ENCODE measurements at places on chromosomes 2 and 18. TPM values are rescaled to one million over a fixed set of nuclear protein-coding genes. Genes with fewer than 3 reads are reported as not detected.

The GPR45 gene
- not detected for total RNA-seq

The AOX1 gene
- 48.2 TPM for total RNA-seq

The CAPN13 gene
- not detected for total RNA-seq

DNA sequence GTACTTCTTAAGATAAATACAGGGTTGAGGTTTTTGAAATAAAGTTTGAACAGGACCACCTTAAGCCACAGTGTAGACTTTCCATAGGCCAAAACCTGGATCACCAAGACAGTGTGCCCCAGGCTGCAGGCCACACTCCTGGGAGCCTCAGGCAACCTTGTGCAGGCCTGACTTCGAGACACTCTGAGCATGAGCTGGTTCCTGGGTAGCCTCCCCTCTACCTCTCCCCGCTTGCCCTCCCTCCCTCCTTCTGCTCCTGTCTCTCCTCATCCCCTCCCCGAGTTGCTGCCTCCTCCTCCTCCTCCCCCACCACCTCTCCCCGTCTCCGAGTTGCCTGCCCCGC is 10.6 kb upstream of the PROC start:
- no peak for DNase-seq

DNA sequence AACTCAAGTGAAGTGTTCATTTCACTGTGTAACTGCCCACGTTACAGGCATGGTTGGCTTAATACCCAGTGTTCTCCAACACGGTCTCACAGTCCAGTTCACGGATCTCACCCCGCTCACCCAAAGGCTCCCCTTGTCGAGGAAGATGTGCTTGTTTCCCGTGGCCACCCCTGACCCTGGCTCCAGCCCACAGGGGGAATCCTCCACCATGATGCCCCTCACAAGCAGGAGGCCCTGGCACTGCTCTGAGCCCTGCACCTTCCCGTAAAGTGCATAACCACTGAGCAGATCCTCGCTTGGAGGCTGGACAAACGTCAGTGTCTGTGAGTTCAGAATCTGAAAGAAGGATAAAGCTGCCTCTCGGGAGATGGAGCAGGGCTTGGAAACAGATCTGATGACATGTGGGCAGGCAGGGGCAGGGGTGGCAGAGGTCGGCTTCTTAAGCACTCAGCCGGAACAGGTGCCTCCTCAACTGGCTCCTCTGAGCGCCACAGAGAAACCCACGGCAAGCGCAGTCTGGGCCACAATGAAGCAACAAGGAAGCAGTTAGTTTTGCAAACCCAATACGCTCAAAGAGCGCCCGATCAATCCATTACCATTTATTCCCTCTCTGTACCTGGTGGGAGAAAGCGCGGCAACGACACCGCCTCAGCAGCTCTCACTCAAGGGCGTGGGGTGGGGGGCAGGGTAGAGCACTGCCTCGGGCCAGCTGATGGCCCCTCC is 17.6 kb downstream of the HDAC4 start:
- peak; percentile 48 for DNase-seq

DNA sequence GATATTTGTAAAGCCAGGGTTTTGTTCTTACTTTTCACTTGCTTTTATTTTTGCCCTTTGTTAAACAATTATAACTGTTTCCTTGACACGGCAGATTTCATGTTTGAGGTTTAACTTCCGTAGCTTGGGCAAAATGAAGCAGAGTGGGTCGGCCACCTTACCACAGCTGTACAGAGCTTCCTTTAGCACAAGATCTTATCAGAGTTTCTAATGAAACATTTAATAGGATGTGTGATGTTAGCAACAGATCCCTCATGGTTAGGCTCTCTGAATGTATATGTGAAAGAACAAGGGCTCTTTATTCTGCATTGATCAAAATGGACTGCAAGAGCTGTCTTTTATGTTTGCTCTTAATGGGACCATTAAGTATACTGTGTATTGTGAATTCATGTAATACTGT is 22.3 kb downstream of the RNF125 start:
- no peak for DNase-seq

DNA sequence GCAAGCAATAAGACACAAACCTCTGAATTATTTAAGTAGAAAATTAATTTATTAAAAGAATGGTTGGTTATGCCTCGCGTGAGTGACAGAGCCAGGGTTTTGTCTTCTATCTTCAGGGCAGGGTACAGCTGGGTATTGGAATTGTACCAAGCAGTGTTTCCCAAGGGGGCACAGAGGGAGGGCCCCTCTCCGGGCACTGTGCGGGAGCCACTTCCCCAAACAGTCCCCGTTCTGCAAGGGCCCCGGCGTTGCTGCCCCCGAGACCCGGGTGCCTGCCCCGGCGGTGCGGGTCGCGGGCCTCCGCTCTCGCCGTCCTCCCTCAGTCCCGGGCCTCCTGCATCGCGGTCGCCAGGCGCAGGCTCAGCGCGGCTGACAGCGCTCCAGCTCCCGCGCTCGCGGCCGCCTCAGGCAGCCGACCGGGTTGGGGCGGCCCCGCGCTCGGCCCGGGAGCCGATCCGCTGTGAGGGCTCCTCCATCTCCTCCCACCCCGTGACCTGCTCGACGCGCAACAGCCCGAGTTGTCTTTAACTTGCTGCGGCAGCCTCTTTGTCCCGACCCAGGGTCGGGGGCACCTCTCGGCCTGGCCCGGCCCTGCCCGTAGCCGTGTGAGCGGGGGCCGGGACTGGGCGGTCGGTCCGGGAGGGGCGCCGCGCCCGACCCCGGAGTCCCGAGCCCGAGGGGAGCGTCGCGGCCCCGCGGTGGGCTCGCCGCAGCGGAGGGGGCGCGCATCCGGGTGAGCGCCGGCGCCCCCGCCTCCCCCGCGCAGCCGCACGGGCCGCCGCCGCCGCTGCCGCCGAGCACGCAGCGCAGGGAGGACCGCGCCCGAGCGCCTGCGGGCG is 620 bp upstream of the GALNT1 start:
- DNase-seq, result peak; percentile 81

DNA sequence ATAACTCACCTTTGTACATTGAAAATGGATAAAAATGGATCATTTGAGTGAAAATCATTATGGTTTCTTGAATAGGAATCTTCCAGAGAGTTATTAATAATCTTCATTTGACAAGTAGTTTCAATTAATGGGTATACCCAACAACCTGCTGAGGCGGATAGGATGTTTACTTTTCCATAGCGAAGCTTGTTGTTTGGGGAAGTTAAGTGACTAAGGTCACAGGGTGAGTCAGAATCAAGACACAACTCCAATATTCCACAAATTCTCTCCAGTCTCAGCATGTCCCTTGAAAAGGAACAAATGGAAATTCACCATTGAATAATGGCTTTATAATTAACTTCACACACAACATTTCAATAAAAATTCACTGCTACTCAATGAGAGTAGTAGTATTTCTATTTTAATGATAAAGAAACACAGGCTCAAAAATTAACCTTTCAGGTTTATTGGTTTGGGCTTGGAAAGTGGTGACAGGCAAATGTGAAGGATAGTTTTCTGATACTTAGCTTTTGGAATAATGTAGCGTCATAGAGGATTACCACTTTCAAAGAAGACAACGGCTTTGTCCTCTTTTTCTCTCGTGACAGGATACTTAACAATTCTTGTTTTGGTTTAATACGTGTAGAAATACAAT is 211.3 kb downstream of the GPD2 start:
- DNase-seq, result no peak

GRCh38 chr2:168084288-168084687 is 163.1 kb downstream of the STK39 start:
- DNase-seq, result no peak

DNA sequence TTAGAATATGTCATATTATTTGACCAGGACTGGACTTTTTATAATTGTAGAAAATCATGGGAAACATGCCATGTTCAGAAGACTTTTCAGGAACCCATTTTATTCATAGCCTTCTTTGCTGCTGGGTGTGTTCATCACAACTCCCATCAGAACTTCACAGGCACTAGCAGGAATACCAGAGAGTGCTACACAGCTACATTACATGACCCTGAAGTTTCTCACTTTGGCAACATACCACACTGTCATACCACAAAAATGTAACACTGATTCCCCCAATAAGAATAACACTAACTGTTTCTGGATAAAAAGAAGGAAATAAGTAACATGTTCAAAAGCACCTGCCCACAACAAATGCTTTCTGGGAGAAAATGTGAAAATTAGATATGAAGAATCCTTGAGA is 405.4 kb downstream of the CDH2 start:
- DNase-seq, result no peak

DNA sequence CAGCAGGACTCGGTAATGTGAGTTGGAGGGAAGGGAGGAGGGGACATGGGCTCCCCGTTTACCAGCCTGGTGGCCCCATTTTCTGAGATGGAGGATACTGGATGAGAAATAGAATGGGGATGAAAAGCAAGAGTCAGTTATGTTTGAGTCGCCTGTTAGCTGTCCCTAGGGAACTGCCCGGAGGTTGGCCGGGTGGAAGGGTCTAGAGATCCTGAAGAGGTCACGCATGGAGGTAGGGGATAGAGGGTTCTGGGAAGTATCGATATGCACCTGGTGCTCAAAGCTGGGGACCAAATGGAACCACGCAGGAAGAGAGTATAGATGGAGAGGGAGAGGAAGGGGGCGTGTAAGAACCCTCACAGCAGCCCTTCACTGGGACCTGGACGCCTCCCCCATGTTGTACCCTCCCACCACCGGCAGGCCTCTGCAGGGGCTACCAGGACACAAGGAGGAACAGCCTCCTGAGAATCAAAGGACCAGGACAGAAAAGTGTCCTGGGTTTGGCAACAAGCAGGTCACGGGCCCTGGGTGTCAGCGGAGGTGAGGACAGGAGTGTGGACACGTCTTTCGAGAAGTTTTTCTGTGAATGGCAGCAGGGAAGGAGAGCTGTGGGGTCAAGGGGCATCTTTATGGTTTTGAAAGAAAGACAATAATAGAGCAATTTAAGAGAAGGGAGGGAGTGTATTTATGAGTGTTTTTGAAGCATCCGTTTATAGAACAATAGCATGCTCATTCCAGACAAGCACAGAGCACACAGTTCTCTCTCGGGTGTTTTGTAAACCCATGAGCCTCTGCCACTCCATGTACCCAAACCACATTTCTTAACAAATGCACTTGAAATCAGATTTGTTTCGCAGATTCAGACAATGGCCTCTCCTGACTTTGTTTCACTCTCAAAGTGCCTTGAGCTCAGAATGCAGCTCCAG is 132.2 kb downstream of the SMAD7 start:
- peak; percentile 43 for DNase-seq

- DNase-seq, result no peak
Measured at GRCh38 chr2:70771446-70771845, 3.4 kb upstream of the ADD2 start.
